NCI-H524 (cell line): ENCODE measurements at places on chromosomes 13 and 19.

GRCh38 chr13:87678372-87678752, 7.2 kb downstream of the SLITRK5 start:
- DNase-seq, result no peak

GRCh38 chr13:45974500-45974899, 78.0 kb downstream of the ZC3H13 start:
- DNase-seq, result no peak

- DNase-seq, result no peak
These were observed 25.7 kb downstream of the SH3GL1 start for GRCh38 chr19:4374498-4375163.

DNA sequence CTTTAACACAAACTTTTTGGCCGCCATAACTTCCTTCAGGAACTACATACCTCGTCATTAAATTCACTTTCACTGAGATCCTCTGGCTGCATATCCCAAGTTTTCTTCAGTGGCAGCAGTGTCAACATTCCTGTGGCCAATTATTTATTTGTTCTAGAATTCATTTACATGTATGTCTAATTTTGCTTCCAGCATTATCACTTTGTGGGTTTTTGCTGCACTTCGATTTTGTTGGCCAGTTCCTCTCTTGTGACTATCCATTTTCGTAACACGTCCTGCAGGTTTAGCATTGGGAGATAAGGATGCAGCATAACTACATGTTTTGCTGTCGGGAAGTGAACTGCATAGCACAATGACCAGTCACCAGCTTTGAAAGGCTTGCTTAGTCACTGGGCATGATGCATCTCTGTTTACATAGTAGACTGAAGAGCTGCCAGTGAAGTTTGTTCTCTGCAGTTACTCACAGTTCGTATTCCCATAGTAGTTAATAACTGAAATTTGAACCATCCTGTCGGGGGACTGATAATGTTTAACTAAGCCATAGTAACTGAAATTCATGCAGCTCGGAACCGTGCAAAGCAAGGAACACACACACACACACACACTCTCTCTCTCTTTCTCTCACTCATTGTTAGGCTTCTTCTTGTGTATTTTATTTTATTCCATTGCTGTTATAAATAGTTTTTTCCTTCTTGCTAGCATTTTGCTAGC, 28.3 kb downstream of the ZNF507 start:
- no peak for DNase-seq

DNA sequence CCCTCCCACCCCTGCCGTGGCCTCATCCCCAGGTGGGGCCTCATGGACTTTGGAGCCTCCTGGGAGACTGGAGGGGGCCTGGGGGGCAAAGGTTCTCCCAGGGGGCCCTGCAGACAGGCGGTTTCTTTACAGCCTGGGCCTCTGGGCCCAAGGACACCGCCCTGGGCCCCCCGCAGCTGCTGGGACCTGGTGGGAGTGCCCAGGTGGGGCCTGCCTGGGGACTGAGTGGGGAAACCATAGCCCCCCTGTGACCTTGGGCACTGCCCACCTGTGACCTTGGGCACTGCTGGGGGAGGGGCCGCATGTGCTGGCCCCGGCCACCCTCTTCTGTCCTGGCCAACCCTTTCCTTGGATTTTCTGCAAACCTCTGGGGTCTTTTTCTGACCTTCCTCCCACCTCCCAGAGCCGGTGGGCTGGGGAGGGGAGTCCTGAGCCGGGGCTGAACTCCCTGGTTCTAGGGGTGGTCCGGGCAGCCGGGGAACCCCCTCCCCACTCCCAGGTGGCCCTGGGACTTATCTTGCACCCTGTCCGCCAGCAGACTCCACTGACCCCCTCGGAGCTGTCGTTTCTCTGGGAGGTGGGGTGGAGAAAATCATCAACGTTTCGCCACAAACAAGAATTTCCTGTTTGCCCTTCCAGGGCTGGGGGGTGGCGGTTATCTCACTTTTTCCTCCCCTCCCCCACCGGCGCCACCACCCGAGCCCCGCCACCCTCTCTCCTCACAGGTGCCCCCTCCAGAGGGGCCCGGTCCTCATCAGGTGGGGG, 27.0 kb downstream of the ARID3A start:
- no peak for DNase-seq

- peak; percentile 8 for DNase-seq
These were observed 25.7 kb upstream of the TPP2 start for GRCh38 chr13:102571075-102571474.

DNA sequence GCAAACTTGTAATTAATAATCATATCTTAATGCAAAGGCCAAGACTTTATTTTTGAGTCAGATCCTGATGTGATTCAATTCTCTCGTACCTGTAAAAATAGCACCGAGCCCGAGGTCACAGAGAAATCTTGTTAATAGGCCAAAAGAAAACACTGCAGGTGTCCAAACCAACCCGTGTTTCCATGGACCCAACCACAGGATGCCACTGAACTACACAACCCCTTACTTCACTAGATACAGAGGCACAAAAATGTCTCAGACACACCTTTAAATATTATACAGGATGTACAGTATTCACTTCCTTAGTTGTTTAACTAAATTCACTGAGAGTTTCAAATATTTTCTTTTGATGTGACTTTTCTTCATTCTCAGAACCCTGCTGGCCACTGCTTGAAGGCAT, 530.9 kb downstream of the MYO16 start:
- no peak for DNase-seq

- DNase-seq, result no peak
These were observed at the start of gene PPFIA3 for GRCh38 chr19:49119411-49120324. TSS of gene PPFIA3 (plus strand) at chr19:49119544. CDS start at chr19:49127874, 8,330 bp downstream.

GRCh38 chr13:97385146-97385545, 48.8 kb upstream of the RAP2A start:
- DNase-seq, result no peak

DNA sequence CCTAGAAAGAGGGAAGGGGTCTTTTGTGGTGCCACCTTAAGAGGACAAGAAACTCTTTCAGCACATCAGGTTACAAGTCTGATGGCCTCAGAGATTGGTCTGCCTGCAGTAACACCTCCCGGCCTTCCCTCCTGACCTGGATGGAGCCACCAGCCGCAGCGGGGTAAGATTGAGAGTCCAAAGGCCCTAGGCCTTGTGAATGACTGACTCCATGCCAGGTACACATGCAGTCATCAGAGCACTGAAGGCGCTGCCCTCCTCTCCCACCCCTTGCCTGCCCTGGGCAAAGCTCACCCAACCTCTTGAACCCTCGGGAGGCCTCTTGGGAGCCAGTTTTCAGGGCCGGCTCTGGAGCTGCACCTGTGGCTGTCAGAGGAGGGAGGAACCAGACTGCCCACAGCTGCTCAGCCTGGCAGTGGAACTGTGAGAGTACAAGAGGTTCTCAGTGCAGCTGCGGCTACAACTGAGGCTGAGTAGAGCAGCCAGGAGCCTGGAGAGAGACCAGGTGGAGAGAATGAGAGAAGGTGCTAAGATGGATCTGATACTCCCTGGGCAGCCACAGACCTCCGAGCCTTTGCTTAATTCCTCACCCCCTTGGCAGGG, 23.8 kb upstream of the C13orf42 start:
- no peak for DNase-seq

DNA sequence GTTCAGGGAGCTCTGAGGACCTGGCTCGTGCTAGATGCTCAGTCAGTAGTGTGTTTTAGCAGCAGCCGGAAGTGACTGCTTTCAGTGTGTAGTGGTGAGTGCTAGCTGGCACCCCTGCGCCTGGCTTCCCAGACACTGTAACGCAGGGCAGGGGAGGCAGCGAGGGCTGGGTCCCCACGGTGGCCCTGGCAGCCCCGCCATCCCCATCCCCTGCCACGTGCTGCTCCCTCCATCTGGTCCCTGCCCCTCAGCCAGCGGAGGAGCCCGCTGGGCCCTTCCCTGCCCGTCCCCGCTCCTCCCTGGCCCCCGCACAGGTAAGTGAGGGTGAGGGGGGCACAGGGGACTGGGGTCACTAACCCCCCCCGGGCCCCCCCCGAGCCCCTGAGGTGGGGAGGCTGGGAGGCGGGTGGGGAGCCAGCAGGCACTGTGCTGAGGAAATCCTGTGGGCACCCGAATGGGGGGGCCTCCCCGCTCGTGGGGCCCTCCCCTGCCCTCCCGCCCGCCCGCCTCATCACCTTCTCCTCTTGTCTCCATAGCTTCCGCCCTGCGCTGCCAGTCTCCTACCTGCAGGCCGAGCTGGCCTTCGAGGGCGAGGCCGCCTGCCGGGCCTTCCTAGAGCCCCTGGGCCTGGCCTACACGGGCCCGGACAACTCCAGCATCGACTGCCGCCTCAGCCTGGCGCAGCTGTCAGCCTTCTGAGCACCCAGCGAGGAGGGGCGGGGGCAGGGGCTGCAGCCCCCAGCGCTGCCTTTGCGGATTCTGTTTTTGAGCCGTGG, 3.2 kb downstream of the LENG9 start:
- DNase-seq, result no peak

- no peak for DNase-seq
These were observed 44.4 kb upstream of the NPAS1 start for GRCh38 chr19:46975011-46975924.

DNA sequence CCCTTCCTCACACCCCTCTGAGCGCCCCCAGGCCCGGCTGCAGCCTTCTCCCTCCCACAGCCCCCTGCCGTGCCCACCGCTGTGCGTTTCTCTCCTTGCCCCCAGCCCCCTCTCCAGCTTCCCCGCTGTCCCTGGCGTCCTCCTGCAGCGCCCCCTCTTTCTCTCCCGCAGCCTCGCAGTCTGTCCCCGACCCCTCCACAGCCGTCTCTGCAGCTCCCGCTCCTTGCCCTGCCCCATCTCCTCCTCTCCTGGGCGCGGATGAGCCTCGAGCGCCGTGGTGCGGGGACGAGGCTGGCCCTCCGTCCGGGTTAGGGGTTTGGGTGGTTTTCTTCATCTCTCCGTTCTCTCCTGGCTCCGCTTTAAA, 1.1 kb downstream of the KMT5C start:
- peak; percentile 74 for DNase-seq

- no peak for DNase-seq
These were observed 75.1 kb downstream of the C13orf42 start for GRCh38 chr13:51035978-51036377.

DNA sequence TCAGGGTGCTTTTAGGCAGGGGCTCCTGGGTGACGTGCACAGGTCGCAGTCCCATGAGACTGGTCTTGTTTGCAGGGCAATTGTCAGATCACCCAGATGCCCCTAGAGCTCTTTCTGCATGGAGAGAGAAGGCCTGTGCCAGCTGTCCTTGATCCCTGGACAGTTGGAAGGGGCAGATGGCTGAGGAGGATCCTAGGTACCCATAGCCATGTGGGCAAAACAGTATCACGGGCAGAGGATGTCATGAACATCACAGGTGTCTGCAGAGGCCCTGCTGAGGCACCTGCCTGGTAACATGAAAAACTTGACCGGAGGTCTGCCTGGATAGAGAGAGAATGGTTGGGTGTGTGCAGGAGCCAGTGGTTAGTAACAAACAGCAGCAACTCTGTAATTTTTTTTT, 99.3 kb downstream of the ZNF536 start:
- DNase-seq, result no peak

DNA sequence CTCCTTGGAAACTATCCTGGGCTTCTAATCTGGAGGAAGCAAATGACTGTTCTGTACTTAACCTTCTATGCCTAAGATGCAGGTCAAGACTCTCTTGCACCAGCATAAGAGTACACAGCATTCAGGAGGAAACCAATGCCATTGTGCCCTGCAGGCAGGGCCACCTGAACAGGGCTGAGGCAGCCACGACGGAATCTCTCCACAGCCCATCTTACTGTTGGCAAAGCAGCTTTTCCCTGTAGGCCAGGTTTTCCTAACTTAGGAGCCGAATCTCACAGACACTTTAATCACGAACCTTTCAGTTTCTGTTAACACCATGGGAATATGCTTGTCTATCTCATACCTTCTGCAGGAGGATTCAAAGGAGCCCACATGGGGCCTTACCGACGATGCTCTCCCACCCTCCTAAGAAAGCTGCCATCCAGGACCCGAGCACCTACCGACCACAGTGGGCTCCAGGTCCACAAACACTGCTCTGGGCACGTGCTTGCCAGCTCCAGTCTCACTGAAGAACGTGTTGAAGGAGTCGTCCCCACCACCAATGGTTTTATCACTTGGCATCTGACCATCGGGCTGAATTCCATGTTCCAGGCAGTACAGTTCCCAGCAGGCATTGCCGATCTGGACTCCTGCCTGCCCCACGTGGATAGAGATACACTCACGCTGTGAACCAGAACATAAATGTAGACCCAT, 2.6 kb downstream of the TUBA3C start:
- DNase-seq, result no peak

- DNase-seq, result no peak
These were observed 89.8 kb upstream of the SOX1 start for GRCh38 chr13:111977179-111977506.

DNA sequence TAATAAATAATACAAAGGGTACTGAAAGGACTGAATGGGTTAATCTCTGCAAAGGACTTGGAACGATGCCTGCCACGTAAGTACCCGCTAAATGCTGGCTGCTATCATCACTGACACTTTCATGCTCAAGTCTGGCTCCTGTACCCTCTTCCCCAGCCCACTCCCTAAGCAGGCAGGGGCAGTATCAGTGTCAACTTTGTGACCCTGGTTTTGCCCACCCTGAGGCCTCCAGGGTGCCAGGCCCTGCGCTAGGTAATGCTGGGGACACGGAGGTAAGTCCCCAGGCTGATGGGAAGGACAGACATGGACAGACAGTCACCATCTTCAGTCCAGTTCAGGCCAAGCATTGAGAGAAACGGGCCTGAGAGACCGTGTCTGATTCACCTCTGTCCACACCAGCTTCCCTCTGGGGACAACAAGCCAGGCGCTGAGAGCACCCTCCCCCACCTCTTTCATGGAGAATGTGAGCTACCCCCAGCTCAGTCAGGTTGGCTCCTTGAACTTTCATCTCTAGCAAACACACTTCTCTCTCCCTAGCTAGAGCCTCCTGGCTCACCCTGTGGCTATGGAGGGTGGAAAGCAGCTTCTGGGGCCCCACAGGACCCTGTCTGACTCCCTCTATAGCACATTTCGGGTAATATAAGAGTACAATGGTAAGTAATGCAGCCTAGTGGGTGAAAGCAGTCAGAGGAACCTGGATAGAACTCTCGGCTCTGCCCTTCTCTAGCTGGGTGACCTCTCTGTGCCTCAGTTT, 800 bp downstream of the ETFB start:
- DNase-seq, result no peak

DNA sequence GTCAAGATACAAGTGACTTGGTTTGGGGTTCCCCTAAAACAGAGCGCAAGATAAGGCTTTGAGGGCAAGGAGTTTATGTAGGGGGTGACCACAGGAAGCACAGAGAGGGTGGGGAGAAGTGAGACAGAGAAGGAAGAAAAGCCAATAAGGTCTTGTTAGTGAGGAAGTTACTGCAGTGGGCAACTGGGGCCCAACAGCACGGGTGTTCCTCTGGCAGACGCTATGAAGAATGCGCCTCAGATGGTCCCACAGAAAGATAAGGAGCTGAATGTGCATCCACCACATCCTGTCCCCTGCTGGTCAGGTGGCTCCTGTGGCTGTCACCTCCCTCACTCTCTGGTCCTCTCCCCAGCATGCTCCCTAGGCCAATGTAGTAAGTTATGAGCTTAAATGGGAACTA, 333.5 kb downstream of the TSHZ3 start:
- no peak for DNase-seq

- no peak for DNase-seq
These were observed 30.9 kb downstream of the DOT1L start for GRCh38 chr19:2194513-2195078.
